Stimulated activated CD8-positive, alpha-beta memory T cell treated with anti-CD3 and anti-CD28 coated beads, Interleukin-4, amount 100 ng/mL, for 24 hours (primary cell): ENCODE measurements at places on chromosomes 3 and 15.

- DNase-seq = no peak
These were observed 370.1 kb downstream of the CNTN6 start for GRCh38 chr3:1462856-1463450.

GRCh38 chr3:178112134-178112533 lies 424.1 kb upstream of the KCNMB2 start:
- no peak for DNase-seq

DNA sequence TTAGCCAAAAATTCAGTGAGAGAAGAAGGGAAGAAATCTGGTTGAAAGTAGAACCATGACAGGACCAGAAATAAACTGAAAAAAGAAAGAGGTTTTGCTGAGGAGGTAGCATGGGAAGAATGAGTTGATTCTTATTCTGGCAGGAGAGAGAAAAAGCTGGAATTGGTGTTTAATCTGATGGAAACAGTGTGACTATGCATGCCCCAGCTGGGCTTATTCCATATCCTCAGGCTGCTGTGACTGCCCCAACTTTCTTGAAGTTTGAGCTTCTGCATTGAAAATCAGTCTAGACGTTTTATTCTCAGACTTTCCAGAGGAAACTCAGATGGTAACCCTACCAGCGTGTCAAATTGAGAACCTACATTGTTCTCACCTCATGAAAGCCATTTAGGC lies 352.5 kb upstream of the DCBLD2 start:
- DNase-seq = no peak

DNA sequence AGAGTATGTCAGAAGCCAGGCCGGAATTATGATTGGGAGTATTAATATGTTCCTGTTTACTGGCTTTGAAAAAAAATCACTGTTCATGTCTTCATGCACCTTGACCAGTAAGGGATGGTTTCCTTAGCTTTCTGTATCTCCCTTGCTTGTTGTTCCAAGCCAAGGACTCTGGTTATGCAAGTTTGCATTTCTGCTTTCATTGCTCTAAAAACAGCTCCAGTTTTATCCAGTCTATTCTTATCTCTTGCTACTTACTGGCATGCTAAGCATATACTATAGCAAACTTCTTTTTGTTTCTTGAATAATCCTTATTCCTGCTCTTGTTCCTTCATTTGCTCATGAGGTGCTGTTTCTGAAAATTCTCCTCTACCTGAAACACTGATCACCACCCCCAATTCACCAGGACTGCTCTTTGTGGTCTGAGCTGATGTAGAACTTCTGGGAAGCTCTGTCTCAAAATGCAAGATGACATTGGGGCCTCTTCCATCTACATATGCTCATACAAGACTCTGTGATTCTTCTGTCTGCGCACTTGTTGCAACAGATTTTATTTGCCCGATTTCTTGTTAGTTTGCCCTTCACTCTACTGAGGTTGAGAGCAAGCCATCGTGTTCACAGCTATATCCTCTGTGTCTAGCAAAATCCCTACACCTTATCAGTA lies 173.0 kb downstream of the EBLN2 start:
- DNase-seq = no peak

DNA sequence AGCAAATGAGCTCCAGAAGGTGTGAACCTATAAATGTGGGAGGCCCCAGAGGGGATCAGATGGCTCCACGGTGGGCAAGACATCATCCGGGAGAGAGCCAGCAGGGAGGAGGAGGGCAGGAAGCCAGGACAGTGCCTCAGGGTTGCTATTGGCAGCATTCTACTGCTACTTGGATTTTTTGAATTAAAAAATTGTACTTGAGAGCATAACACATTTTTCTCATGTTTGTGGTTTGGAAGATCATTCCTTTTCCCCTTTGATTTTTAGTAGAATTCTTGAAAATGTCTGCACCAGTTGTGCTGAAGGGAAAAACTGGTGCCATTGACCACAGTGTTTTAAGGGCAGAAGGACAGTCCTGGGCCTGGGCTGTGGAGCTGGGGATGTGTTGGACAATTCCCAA lies 59.2 kb downstream of the LYZL4 start:
- no peak for DNase-seq

DNA sequence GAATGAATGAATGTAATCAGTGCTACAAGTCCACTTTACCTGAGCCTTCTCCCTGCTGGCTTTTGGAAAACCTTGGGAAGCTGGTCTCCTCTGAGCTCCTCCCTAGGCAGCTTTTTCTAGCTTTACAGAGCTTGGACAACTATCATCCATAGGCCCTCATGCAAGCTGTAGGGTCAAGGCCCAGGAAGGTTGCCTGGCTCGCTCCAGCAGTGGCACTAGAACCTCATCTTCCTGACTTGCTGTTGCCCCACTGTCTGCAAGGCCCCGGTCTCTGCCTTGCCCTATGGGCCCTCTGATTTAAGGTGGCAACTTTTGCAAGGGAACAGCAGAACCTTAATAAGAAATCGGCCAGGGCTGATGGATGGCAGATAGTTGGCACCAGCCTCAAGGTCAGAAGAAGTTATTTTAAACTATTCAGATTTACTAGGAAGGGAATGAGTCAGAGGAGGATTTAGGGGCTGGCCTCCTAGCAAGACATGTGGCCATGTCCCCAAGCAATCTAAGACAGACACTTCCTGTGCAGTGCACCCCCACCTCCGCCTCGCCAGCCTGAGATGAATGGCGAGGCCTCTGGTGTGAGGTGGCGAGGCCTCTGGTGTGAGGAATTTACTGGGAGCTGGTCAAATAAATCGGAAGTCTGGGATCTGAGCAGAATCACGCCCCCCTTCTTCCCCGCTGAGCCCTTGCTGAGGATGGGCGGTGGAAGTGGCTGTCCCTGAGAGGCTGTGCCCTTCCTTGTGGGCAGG lies 180.8 kb downstream of the MEGF11 start:
- no peak for DNase-seq

DNA sequence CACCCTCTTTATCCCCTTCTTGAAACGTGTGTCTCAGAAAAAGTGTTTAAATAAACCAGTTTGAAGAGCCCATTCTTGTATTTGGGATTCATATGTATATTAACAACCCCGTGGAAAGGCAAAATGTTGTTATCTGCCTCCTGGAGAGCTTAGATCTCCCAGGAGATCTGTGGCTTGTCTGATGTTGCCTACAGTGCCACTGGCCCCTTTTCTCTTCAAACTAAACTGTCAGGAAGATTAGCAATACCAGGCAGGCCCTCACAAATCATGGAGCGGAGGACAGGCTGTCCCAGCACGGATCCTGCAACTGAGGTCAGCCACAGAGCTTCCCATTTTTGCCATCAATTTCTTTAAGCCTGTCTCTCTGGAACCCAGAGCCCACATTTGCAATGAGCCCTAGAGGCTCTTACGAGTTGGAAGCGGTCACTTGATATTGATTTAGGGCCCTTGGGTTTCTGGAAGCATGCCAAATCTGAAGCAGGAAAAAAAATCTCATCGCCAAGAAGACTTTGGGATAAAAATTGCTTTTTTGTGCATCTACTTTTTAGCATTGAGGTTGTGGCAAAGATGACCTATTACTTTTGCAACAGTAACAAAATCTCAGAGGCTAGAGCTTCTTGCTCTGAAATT lies 234.1 kb downstream of the OPA1 start:
- DNase-seq = no peak

GRCh38 chr3:80445641-80446040 lies 677.8 kb upstream of the ROBO1 start:
- no peak for DNase-seq

GRCh38 chr3:103511891-103512290 lies 1077.1 kb downstream of the ZPLD1 start:
- DNase-seq = no peak

DNA sequence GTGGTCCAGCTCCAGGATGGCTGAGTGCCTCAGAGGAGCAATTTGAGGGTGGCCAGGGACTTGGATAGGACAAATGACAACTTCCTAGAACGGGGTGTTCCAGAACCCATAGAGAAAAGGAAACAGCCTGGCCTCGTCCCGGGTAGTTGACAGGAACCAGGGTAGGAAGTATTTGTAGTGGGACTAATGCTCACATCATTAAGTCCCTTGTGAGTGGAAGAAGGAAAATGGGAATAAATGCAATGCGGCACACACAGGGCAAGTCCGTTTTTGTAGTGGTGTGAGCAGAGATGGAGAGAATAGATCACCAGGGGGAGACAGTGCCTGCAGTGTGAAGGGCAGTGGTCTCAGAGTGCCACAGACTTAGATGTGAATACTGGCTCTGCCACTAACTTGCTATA lies 19.6 kb downstream of the TIMP4 start:
- no peak for DNase-seq
